Subcutaneous preadipocyte (primary cell): ENCODE measurements at places on chromosomes 5 and 9. TPM values are rescaled to one million over a fixed set of nuclear protein-coding genes. Genes with fewer than 3 reads are reported as not detected.

The PCDHB8 gene
- total RNA-seq: under 0.01 TPM in 2 replicates

The FBLL1 gene
- under 0.01 TPM in 2 replicates for total RNA-seq

The TEX48 gene
- not detected in 2 replicates for total RNA-seq

The MED22 gene
- total RNA-seq: 13.6 and 16.8 TPM in 2 replicates

The CDH9 gene
- total RNA-seq: not detected in 2 replicates

The IL3 gene
- total RNA-seq: not detected in 2 replicates

The KCTD16 gene
- under 0.01 and 0.20 TPM in 2 replicates for total RNA-seq

The NRARP gene
- 0.20 TPM in 1 of 2 replicates, not detected in the other for total RNA-seq

The KCNV2 gene
- total RNA-seq: not detected in 2 replicates

The CCDC152 gene
- total RNA-seq: 2.6 and 3.3 TPM in 2 replicates

The SAPCD2 gene
- 6.6 and 8.2 TPM in 2 replicates for total RNA-seq

The PCDHGA8 gene
- total RNA-seq: 1.5 and 1.8 TPM in 2 replicates

The HSD17B4 gene
- total RNA-seq: 138 and 148 TPM in 2 replicates

The DMRT3 gene
- total RNA-seq: not detected in 2 replicates
